ENCODE measurements at places on chromosomes 11 and 22.

DNA sequence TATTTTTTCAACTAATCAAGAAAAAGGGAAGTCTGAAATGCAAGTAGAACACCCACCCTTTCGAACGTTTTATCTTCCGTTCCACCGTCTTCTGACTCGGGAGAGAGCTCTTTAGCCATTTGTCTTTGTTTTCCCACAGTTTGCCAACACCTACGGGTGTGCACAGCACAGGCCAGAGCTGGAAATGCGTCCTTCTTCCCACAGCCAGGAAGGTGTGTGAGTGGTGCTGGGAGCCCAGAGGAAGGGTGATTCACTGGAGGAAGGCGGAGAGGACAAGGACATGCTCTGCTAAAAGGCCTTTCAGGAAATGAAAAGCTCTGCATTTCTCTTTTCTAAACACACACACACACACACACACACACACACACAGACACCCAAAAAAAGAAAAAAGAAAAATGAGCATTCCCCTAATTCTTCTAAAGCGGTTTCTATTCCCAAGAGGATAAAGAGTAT lies 18.5 kb downstream of the ENDOD1 start:
- DNase-seq: no peak

DNA sequence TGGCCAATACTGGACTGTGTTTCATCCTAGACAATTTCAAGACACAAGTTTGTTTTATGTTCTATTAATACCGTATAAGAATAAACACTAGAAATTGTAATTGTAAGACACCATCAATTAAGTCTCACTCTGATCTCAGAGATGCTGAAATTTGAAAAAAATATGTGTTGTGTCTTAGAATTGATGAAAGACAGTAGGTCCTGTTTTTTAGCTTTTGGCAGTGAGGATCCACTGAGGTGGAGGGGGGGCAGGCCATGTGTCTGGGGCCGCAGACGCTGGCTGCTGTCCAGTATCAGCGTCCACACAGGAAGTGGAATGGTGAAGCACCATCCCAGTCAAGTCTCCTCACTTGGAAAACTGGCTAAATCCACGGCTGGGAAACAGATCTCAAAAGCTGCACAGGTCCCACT lies 22.5 kb upstream of the ALG8 start:
- DNase-seq: no peak

- DNase-seq: no peak
Observed at GRCh38 chr11:112343368-112344039, 82.8 kb upstream of the PLET1 start.

- no peak for DNase-seq
Observed at GRCh38 chr11:47147250-47147649, 29.4 kb downstream of the ARFGAP2 start.

DNA sequence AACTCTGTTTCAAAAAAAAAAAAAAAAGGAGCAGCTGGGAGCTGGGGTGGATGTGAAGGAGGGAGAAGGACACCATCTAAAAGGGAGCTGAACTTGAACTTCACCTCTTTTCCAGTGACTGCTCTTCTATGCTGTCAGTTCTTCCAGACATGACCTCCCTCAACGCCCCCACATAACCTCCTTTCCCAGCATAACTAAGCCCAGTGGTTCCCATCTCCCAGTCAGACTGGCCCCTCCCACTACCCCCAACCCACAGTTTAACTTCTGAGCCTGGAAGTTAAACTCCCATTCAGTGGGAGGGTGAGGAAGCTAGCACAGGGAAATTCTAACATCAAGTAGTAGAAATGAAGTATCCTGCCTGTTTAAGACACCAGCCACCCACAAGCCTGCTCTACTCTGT lies 1.8 kb downstream of the ARHGAP1 start:
- DNase-seq: no peak

DNA sequence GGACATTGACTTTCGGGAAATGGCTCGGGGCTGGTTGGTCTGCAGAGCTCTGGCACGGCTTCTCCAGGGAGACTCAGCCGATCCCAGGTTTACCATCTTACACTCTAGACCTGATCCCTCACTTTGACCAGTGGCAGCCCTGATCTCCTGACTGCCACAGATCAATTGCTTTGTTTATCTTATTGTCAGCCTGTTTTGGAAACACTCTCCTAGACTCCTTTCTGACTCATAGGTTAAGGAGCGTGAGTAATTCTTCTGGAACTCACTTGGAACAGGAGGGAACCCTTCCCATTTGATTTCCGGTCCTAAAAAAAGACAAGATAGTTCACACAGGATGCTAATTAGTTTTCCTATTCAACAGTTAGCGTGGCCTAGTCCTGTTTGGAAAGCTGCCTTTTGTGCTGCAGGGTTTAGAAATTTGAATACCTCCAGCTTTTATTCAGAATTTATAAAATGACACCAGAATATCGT lies 16.0 kb upstream of the BMAL1 start:
- DNase-seq: no peak

DNA sequence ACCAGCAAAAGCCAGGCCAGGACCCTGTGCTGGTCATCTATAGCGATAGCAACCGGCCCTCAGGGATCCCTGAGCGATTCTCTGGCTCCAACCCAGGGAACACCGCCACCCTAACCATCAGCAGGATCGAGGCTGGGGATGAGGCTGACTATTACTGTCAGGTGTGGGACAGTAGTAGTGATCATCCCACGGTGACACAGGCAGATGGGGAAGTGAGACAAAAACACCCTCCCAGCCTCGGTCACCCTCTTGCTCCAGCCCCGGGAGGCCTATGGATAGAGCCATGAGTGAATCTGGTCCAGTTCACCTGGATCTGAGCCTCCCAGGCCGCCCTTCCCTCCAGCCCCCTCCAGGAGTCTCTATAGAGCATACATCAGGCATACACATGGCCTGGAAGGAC lies 115.2 kb upstream of the IGLL5 start:
- no peak for DNase-seq

GRCh38 chr11:24678703-24679348 lies 182.0 kb downstream of the LUZP2 start:
- DNase-seq: no peak

DNA sequence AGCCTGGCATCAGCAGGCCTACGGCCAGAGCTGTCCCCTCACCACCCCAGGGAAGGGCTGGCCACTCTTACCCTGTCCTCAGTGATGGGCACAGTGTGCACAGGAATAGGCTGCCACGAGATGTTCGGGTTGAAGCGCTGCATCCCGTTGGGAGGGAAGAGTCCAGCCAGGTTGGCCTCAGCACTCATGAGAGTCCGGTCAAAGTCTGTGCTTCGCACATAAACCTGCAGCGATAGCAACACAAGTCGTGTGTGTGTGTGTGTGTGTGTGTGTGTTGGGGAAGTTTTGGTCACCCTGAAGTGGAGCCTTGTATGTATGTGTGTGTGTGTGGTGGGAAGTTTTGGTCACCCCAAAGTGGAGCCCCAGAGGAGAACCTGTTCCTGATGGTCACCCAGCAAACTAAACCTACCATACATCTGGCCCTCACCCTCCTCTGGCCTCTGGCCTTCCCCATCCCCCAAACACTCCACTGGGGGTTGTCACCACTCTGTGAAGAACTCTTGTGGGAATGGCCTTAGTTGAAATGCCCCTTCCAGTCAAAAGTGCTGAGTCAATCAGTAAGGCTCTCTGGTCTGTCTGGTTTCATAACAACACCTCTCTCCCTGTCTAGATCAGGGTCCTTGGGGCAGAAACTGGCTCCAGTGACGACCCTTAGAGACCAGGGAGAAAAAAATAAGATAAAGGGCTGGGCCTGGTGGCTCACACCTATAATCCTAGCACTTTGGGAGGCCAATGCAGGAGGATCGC lies 2.8 kb downstream of the ACP2 start:
- DNase-seq: no peak

DNA sequence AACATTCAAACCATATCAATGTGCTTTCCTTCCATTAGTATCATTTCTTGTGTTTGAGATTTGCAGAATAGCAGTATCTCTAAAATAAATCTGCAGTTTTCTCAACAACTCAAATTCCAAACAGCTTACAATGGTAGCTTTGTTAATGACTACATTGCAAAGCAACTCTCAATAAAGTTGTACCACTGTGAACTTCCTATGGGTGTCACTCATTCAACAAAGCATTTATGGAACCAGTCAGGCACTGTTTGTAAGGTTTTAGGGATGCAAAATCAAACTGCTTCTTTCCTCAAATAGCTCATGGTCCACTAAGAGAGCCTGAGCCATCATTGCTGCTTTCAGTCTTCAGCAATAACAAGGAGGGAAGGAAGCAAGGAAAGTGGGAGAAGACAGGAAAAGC lies 91.0 kb downstream of the CCDC83 start:
- DNase-seq: no peak
